ENCODE measurements at places on chromosomes 16 and 17.

DNA sequence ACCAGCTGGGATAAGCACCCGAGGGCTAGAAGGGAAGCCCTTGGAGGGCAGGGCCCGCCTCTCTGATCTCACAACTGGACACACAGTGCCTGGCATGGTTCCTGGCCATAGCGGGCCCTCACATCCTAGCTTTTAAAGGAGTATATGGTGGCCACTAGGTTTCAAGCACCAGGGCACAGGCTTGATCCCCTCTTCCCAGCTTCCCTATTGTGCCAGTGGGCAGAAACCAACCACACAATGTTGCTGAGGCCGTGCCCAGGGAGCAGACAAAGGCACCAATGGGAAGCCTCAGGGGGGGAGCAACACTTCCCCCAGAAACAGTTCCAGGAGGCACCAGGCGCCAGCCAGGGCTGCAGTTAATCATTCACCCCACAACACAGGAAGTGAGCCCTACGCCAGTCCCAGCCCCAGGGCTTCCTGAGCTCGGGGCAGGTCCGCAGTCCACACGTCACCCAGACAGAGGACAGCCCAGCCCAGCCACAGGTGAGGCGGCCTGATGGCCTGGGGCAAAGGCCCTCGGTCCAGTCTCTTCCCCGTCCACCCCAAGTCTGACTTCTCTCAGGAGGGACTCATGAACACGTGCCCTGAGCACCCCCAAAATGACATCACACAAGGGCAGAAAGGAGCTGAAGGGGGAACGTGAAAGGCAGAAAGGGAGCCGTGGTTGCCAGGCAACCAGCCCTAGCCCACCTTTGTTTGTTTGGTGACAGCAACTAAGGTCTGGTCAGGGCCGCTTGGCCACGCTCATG, 12.8 kb downstream of the SMIM5 start:
- DNase-seq = no peak

DNA sequence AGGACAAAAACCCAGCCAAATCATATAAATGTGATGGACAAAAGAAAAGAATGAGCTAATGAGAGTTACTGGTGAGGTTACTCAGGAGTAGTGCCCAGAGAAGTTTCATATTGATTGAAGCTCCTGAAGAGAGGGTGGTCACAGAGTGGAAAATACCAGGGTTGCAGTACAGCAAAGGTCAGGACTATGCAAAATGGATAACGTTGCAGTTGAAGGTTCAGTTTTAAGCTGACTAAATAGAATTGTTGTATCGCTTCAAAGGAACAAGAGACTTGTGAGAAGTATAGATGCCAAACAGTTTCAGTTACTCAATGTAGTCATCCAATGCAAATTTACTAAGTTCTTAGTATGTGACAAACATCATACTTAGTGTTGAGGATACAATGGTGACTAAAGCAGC, 47.1 kb downstream of the ABCA8 start:
- DNase-seq = no peak

- DNase-seq = no peak
These were observed 8.6 kb downstream of the SLC7A5 start for GRCh38 chr16:87860553-87861299.

- DNase-seq = no peak
These were observed 988 bp downstream of the RAP1GAP2 start for GRCh38 chr17:2797226-2797625.

DNA sequence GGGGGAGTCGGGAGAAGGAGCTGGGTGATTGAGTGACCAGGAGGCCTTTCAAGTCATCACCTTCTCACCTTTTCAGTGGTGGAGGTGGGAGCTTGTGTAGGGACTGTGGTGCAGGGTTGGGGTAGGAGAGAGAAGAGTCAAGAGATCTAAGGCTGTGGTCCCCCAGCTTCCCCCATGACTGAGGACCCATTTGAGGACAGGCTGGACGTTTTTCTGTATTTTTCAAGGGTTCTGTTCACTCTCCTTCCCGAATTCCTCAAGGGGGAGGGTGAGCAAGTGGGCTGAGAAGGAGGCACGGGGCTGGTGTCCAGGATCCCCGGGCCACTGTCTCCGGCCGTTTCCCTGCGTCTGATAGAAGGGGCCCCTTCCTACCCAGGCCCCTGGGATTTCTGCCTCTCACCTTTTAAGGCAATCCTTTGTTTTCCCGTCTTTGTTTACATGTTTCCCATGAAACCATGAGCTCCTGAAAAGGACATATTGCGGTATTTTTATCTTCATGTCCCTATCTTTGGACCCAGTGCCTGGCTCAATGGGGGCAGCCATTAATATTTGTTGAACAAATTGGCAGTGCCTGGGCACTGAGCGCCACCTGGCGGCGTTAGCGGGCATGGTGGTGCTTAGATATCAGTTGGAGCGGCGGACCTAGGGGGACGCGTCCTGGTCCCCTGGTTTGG, 9.2 kb upstream of the CD300A start:
- DNase-seq = peak; percentile 74

Data from stimulated activated CD4-positive, alpha-beta T cell treated with anti-CD3 and anti-CD28 coated beads, Interleukin-12 subunit alpha, Interleukin-12 subunit beta, amount 100 ng/mL, for 4 hours (primary cell).